ENCODE measurements at places on chromosomes 6 and 20.

- DNase-seq, result no peak
Observed at GRCh38 chr6:133701633-133702331, 187.1 kb upstream of the TCF21 start.

GRCh38 chr6:11960909-11961779, 51.0 kb upstream of the HIVEP1 start:
- DNase-seq, result no peak

GRCh38 chr6:79922018-79922417, 25.3 kb downstream of the ELOVL4 start:
- DNase-seq, result no peak

DNA sequence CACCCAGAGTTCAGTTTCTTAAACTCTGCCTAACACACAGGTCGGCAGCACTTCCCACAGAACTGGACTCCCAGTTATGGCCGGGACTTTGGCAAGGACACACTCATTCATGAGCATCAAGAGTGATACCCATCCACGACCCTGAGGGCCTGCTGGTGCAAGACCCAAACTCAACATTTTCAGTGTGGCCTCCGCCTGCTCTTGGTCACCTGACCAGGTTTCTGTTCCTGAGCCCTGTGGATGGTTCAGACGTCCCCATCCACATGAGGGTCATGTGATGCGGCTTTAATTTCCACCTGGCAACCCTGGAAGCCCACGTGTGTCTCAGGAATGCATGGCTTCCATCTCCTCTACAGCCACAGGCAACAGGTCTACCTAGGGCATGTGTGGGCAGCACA, 245.3 kb downstream of the DLL1 start:
- DNase-seq, result no peak

DNA sequence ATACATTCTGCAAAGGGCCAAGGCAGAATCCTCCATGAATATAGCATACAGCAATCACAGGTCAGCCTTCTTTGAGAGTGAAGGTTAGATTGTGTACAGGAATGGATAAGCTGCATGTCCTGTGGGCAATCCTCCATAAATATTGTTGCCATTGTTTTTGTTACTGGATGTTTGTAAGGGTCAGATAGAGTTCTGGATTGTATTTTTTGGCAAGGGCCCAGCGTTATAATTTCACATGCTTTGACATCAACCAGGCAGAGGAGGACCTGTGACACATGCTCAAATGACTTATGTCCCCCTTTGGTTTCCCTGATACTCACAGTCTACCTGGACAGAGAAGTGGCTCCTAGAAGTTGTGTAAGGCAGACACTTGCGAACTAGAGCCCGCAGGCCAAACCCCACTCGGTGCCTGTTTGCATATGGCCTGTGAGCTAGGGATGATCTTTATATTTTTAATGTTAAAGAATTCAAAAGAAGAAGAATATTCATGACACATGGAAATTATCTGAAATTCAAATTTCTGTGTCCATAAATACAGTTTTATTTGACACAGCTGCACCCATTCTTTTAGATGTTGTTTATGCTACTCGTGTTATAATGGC, 5.4 kb downstream of the LY86 start:
- no peak for DNase-seq
